Choroid plexus epithelial cell (primary cell): ENCODE measurements at places on chromosomes 16 and 17.

- DNase-seq = no peak
These were observed 218.7 kb downstream of the GSG1L start for GRCh38 chr16:27844826-27845225.

- DNase-seq = no peak
These were observed at the start of gene TM4SF5 for GRCh38 chr17:4771519-4772234. TSS of gene TM4SF5 (plus strand) at chr17:4771886. CDS start at chr17:4771923, 37 bp downstream.

DNA sequence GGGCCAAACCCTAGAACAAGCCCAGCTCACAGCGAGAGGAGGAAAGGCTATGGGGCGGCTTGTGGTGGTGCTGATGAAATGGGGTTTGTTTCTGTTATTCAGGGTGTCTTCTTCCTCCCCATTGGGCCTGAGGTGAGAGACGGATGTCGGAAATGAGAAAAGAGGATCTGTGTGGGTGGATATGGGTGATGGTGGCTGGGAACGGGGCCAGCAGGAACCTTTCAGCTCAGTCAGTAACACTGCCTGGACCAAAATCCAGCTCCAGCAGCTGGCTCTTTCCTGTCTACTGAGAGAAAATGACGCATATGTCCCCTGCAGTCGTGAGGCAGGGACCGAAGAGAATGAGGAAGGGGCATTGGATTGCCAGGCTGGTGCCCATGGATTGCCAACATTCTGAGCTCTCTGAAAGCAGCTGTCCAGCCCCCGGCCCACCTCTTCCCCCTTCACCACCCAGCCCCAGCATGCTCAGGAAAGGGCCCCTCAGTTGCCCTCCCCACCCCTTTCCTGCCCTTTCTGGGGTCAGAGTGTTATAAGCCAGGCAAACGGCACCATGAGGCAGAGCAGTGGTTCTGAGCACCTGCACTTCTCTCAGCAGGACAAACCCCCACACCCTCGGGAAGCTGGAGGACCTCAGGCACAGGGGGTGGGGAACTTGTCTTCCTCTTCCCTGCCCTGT lies 4.0 kb downstream of the MYH3 start:
- no peak for DNase-seq

DNA sequence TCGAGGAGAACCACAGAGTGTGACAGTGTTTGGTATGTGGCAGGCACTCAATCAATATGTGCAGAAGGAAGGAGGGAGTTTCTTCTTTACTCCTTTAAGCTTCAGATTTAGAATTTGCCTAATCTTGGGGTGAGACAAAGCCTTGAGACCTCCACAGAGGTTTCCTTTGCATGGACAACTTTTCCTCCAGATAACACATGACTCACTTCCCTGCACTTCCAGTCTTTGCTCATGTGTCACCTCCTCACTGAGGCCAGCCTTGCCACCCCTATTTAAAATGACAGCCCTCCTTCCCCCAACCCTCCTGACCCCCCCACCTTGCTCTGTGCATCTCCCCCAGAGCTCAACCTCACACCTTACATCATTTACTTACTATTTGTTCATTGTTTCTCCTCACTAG lies 17.4 kb upstream of the NOS2 start:
- DNase-seq = no peak

DNA sequence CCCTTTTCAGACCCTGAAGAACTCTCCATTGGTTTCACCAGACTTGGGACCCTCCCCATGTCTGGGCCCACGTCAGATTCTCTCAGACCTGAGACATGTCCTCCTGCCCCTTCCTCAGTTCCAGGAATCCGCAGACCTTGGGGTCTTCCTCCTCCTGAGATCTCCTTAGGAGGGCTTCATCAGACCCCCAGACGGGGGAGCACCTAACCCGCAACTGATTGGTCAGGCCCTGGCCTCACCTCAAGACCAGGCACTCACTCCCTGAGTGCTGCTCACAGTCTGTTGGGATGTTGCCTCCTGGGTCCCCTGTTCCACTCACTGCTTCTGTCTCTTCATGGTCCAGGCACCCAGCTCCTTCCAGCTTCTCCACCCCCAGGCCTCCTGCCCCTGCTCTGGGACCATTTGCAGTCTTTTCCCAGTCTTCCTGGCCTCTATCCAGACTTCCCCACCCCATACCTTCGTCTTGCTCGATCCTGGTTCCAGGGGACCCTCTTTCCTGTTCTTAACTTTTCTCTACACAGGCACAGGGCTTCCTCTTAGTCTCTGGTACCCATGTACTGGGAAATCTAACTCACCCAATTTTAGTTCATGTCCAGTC lies 1.2 kb downstream of the GID4 start:
- no peak for DNase-seq

GRCh38 chr17:17140590-17140980 lies 65.5 kb downstream of the PLD6 start:
- peak; percentile 68 for DNase-seq

GRCh38 chr17:43467981-43468581 lies 15.7 kb upstream of the DHX8 start:
- DNase-seq = peak; percentile 91

GRCh38 chr16:88503771-88504488 lies 50.9 kb downstream of the ZFPM1 start:
- no peak for DNase-seq

DNA sequence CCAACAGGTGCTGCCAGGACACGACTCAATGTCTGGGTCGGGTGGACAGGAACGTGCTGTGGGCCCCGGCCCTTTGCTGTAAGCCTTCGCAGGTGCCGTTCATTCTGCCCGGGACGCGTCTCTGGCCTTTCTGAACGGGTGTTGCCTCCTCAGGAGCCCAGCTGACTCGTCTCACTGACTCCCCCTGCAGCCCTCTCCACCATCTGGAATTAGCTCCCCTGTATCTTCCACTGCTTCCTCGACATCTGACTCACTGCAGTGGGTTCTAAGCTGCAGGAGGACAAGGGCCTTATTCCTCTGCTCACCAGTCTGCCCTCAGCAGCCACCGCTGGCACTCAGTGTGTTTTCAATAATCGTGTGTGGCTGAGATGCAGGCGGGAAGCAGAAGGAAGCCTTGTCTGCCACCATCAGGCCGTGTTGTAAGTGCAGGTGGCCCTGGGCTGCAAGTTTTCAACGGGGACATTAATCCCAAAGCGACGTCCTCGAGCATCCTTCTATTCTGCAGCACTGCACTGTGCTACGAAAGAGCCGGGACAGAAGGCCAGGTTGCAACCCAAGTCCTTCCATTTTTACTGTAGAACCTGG lies 256.2 kb downstream of the FOXL1 start:
- peak; percentile 59 for DNase-seq

GRCh38 chr17:63523253-63523855 lies at the start of gene KCNH6:
TSS of gene KCNH6 (plus strand) at chr17:63523358. CDS start at chr17:63523414, 56 bp downstream.
- DNase-seq = no peak

- DNase-seq = peak; percentile 72
These were observed 20.6 kb downstream of the MAP2K4 start for GRCh38 chr17:12041312-12041711.

GRCh38 chr17:44121997-44122815 lies 1.2 kb downstream of the HDAC5 start:
- no peak for DNase-seq

- no peak for DNase-seq
These were observed 80.9 kb upstream of the NLRP1 start for GRCh38 chr17:5665164-5665563.

DNA sequence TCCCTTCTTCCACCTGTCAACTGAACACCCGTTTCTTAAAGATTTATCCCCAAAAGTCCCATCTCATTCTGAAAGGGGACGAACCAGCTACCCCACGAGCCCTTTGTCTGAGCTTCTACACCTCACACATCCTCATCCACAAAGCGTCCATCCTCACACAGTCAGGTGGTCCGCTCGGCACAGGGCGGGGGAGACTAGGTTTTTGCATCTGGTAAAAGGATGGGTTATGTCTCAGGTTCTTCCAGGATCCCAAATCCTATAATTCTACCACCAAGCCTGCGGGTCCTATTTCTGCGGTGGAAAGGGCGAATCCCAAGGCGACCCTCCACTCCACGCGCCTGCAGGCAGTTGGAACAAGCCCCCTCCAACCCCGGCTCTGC lies 458 bp downstream of the GFOD2 start:
- DNase-seq = no peak

DNA sequence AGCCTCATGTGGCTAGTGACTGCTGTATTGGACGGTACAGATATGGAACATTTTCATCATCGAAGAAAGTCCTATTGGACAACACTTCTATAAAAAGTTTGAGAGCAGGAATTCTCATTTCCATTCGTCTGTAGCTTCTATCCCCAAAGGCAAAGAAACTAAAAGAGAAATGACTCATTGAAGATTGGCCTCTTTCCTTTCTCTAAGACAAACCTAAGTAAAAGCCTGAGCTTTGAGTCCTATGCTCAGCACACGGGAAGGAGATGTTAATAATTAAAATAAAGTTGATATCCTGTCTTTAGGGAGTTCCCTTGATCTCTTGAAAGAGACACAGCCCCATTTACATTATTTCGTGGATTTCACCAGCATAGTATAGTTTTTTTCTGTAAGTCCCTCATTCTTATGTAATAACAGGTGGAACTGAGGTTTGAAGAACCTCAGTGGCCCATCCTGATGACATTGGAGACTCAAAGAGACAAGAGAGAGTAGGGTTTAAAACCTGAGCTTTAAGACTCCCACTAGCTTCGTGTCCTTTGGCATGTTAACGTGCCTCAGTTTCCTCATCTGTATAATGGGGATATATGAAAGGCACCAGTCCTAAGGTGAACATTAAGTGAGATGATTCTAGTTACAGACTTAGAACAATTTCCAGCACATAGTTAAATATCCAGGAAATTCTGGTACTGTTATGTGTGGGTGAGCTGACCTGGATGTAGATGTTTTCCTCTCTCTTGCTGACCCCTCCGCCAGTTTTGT lies 174.0 kb downstream of the IRX3 start:
- no peak for DNase-seq

DNA sequence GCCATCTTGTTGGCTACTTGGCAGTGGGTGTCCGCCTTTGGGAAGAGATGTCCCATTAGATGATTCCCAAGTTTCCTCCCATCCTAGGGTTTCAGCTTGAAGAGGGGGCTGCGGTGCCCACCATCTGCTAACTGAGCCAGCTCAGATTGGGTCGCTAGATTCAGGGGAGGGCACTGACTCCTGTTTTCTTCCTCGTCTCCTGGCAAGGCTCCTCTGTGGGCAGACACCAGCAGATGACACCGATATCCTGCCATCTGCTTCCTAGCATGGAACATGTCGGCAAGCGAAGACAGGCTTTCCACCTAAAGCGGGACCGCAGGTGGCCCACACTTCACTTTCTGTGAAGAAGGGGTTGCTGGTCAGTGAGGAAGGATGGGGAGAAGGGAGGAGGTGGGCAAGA lies 27.3 kb downstream of the C17orf75 start:
- DNase-seq = no peak

- no peak for DNase-seq
These were observed 213.7 kb downstream of the COPRS start for GRCh38 chr17:31645351-31645750.

GRCh38 chr17:77153999-77154586 lies 13.3 kb downstream of the SEC14L1 start:
- DNase-seq = no peak

GRCh38 chr16:50310308-50311133 lies 44.2 kb downstream of the ADCY7 start:
- DNase-seq = no peak

DNA sequence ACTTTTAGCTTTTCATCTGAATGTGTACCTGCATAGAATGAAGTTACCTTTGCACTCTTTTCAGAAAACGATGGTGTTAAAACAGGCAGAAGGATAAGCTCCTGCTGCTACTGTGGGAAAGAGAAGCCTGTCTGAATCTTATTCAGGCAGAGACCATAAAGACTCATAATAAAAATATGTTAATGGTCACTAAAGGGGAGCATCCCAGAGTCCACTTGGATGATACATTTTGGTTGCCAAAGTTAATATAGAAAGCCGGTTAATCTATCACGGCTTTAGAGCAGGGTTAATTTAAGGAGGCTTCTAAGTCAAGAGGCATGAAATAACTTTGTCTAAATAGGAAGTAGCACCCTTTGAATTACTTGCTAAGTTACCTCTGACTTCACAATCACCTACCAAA lies 2.9 kb downstream of the MARCHF10 start:
- DNase-seq = no peak

DNA sequence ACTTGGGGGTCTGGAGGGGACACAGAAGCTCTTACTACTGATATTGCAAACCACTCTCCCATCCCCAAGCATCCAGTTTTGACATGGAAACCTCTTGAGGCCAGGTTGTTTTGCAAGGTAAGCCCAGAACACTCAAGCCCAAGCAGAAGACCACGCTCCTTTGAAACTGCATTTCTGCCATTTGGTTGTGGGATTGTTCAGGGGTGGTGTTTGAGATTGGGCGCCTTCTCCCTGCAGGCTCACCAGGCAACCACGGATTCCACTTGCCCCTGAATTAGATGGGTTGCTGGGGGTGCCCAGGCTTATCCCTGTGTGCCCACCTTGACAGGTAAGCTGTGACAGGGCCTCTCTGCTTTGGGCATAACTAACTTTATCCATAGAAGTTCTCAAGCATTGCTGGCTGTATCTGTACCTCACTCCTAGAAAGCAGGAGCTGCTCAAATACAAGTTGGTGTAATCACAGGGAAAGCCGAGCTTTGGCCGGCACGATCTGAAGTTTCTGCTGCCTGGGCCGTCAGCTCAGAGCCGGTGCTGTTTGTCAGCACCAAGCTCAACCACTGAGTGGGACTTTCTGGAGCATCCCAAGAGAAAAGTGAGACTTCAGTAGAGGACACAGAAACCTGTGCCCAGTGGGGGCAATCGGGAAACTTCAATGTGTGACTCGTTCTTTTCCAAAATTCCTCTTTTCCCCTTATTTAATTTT lies 93.6 kb downstream of the CYLD start:
- DNase-seq = no peak

DNA sequence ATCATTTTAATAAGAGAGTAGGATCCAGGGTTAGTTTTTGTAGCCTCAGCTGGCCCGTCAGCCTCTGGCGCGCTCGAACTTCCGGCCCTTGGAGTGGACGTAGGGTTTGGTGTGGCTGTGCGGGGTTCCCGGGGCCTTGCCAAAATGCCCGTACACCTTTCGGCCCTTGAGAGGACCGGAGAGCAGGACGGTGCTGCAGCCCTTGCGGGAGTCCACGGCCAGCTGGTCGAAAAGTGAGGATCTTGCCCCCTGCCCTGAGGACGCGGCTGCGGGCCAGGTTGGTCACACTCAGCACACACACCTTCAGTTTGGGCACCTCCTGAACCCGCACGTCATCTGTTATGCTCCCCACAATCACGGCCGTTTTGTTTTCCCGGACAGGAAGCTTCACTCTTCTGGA lies 42.2 kb upstream of the CNTNAP4 start:
- DNase-seq = no peak
